ENCODE measurements at places on chromosomes 4 and X.

- no peaks in the 10 kb centered on the region for H3K27me3 ChIP-seq
- no peaks in the 10 kb centered on the region for H3K4me1 ChIP-seq
- H3K4me3 ChIP-seq = no peak overlapping the region
- no peaks in the 10 kb centered on the region for H3K36me3 ChIP-seq
- H3K27ac ChIP-seq = no peak overlapping the region
Observed at GRCh38 chr4:150173982-150174398, 95.7 kb downstream of the DCLK2 start.

DNA sequence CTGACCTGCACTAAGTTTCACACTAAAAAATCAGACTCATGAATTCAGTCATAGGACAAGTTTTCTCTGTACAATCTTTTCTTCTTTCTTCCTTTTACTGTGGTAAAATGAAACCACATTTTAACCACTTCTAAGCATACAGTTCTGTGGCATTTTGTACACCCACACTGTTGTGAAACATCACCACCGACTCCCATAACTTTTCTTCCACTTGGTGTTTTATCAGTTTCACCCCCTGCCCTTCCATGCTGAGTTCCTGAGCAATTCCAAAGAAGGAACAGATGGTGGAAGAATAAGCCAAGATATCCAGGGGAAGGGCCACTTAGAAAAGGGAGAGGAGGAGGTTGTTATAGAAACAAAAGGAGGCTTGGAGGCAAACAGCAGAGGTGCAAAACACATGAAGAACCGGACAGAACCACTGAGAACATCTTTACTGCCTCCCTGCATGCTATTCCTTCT lies 22.6 kb downstream of the SLC25A4 start:
- no peaks in the 10 kb centered on the region for H3K4me1 ChIP-seq
- H3K4me3 ChIP-seq = no peak overlapping the region
- no peak overlapping the region for H3K27ac ChIP-seq
- H3K36me3 ChIP-seq = peaks cover 34% of the 10 kb centered on the region

DNA sequence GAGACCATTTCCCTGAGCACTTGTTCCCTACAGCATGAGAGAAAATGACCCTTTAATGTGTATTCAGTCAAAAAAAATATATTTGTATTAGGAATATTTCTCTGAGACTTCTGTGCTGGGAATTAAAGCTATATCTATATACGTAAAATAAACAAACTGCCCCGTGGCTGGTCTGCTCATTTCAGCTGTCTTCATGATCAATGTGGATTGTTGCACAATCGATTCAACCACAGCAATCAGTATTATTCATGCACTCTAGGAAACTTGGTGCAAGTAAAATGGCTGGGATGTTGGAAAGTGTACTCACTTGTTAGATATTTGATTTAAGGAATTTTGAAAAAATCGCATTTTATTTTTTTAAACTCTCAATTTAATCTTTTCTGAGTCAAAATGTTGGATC lies 307.9 kb upstream of the ZFP42 start:
- H3K27me3 ChIP-seq = no peaks in the 10 kb centered on the region
- DNase-seq = no peak
- no peak overlapping the region for H3K4me3 ChIP-seq
- no peaks in the 10 kb centered on the region for H3K36me3 ChIP-seq
- H3K4me1 ChIP-seq = no peaks in the 10 kb centered on the region
- H3K27ac ChIP-seq = no peak overlapping the region

DNA sequence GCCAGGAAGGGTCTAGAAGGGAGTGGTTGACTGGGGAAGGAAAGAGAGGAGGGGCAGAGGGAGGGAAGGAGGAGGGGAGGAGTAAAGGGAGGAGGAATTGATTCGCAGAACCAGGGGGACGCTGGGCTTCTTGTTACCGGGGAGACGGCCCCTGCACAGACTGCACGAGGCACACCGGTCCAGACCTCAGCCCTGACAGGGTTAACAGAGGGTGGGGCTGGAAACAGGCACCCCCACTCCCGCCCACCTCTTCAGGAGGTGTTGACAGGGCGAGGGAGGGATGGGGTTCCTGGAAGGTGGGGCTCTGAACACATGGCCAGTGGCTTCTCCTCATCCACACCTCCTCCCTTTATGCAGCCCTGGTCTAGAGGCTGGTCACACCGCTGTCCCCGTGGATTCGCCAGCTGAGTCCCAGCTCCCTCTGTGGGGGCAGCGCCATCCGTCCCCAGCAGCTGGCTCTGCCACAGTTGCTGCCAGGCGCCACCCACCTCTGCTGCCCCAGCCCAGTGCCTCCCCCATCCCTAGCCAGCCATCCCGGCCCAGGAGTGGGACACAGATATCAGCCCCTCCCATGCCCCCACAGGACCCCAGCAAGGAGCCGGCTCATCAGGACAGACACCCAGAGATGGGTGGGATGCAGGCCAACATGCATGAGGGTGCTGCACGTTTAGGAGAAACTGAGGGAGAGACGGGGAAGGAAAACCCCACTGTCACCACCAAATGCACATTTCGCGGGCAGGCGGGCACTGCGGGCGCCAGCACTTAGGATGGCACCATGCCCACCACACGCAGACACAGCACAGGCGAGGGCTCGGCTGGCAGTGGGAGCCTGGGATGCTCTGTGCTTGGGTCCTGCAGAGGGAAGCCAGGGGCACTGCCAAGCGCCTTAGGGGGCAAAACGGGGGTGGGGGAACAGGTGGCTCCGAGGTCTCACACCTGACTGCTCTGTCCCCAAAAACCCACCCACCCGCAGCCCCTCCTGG lies 87.6 kb downstream of the ABLIM2 start:
- no peaks in the 10 kb centered on the region for H3K36me3 ChIP-seq
- H3K27ac ChIP-seq = no peak overlapping the region
- H3K4me3 ChIP-seq = no peak overlapping the region

DNA sequence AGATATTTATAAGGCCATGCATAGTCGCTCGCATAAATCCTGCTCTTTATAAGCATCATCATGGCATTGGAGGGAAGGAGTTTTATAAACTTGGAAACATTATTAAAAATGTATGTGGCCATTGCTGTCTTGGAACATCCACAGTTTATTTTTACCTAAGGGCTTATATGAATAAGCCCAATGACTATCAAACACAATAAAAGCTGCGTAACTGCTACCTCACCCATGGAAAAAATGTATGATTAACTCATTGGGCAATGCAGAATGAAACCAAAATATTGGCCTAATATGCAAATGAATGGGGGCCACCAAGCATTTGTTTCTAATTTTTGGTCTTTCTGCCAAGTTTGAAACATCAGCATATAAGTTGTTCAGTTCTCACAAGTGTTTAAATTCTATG lies 19.1 kb downstream of the GEMIN8 start:
- no peak overlapping the region for H3K4me3 ChIP-seq
- H3K27ac ChIP-seq = no peak overlapping the region
- peaks cover 42% of the 10 kb centered on the region for H3K36me3 ChIP-seq
- no peaks in the 10 kb centered on the region for H3K27me3 ChIP-seq
- no peaks in the 10 kb centered on the region for H3K4me1 ChIP-seq

DNA sequence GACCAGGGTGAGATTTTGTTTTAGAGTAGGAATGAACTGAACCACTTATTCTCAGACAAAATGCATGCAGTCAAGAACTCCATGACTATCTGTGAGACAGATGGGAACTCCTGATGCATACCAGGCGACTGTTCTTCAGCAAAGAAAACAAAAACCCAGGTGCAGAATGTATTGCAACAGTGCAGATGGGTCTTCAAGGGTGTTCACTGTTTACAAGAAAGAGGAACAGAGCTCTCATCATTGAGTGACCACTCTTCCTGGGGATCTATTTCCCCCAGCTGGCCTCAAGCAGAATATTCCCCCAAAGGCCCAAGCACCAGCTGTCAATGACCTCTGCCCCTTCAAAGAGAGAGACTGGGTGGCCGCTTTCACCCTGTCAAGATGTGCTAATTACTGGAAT lies 39.7 kb upstream of the BMP3 start:
- H3K27me3 ChIP-seq = no peaks in the 10 kb centered on the region
- no peak for DNase-seq
- no peak overlapping the region for H3K4me3 ChIP-seq
- H3K27ac ChIP-seq = no peak overlapping the region
- H3K4me1 ChIP-seq = no peaks in the 10 kb centered on the region

GRCh38 chr4:119313237-119313636 lies 8.7 kb downstream of the FABP2 start:
- no peaks in the 10 kb centered on the region for H3K4me1 ChIP-seq
- H3K27ac ChIP-seq = no peak overlapping the region
- no peaks in the 10 kb centered on the region for H3K27me3 ChIP-seq
- DNase-seq = no peak
- no peak overlapping the region for H3K4me3 ChIP-seq

DNA sequence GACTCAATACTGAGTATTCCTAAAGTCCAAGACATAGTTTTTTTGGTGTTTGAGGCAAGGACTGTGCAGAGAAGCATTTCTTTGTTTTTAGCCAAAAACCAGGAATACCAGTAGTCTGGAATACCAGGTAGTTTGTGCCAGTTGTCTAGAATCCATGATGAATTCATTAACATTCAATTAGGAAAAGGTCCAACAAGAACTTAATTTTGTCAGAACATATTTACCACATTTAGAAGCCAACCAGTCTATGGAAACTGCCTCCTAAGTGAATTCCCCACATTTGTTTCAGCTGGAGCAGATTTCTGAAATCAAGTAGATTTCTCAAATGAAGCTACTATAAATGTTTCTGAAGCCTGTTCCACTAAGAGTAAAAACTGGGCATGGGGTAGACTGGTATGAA lies 1584.8 kb upstream of the ADGRL3 start:
- H3K4me3 ChIP-seq = no peak overlapping the region
- H3K27me3 ChIP-seq = no peaks in the 10 kb centered on the region
- H3K27ac ChIP-seq = no peak overlapping the region
- DNase-seq = no peak
- H3K36me3 ChIP-seq = no peaks in the 10 kb centered on the region
- H3K4me1 ChIP-seq = no peaks in the 10 kb centered on the region

DNA sequence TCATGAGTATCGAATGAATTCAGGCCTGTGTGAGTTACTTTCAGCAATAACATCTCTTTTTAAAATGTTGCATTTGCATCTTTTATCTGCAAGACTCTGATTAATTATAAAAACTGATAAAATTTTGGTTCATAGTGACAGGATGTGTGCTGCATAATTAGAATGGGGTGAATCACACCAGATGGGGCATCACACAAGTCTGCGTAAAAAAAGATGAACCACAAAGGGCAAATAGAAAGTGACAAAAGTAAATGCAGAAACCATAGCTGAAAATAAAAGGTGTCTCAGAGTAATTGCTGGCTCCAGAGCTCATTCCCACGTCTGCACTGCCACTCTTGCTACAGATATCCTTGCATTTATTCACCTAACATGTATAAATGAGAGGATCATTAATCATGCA lies 131.1 kb downstream of the HS3ST1 start:
- no peaks in the 10 kb centered on the region for H3K27me3 ChIP-seq
- DNase-seq = no peak
- H3K36me3 ChIP-seq = no peaks in the 10 kb centered on the region
- H3K27ac ChIP-seq = no peak overlapping the region
- H3K4me3 ChIP-seq = no peak overlapping the region

DNA sequence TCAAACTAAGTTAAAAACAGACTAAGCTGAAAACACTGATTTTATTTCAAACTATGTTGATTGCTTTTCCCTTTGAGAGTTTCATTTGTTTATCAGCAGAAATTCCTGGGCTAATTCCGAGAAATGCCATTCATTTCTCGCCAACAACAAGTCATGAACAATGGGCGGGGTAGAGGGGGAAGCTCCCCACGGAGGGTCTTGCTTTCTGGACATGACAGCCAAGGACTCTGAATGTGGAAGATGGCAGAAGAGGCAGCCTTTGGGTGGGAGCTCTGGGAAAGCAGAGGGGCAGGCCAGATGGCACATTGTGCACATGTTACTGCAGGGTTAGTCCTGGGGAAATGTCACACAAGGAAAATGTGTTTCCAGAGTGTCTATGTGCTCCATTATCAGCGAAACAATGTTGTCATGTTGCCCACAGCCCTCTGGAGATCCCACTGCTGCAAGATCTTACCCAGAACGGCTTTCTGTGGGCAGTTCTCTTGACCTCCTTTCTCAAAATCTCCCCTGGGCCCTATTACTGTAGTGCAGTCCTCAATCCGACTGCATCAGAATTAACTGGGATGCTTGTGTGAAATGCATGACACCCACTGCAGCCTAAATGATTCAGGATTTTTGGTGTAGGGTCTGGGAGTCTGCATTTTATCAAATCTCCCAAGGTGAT lies 45.0 kb downstream of the CHRDL1 start:
- H3K4me1 ChIP-seq = 0 out of 2 replicates have a peak, but pooled peaks cover 2% of the 10 kb centered on the region
- no peaks in the 10 kb centered on the region for H3K27me3 ChIP-seq
- H3K27ac ChIP-seq = no peak overlapping the region
- no peaks in the 10 kb centered on the region for H3K36me3 ChIP-seq
- H3K4me3 ChIP-seq = no peak overlapping the region
- no peak for DNase-seq

- H3K4me3 ChIP-seq = no peak overlapping the region
- no peaks in the 10 kb centered on the region for H3K4me1 ChIP-seq
- H3K27ac ChIP-seq = no peak overlapping the region
- no peaks in the 10 kb centered on the region for H3K36me3 ChIP-seq
- H3K27me3 ChIP-seq = no peaks in the 10 kb centered on the region
Observed at GRCh38 chr4:187118602-187119120, 395.0 kb upstream of the FAT1 start.

DNA sequence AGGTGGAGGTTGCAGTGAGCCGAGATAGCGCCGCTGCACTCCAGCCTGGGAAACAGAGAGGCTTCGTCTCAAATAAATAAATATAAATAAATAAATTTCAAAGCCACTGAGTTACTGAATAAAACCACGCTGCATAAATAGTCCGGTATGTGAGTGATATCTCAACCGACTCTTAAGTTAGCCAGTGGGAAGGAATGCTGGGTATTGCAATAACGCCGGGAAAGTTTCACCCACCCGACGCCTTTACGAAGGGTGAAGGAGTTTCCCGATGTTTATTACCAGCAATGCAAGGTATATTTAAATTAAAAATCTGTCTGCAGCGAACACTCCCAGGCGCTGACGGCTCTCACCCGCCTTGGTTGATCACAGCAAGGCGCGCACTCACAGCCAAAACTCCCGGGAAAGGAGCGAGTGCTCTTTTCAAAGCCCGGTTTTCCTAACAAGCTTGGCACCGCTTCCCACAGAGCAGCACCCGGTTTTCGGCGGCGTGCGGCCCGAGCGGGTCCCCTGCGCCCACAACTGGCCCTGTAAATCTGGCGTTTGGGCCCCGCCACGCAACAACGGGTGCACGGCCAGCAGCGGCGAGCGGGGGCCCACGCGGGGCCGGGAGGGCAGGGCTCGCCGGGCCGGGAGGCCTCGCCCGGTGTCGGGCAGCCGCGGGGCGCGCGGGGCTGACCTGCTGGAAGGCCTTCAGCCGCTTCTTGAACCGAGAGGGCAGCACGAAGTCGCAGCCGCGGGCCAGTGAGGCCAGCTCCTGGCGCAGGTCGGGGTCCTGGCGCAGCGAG lies 13.7 kb downstream of the PPP2R3B start:
- no peak for DNase-seq
- peaks cover 3% of the 10 kb centered on the region for H3K4me1 ChIP-seq
- H3K36me3 ChIP-seq = no peaks in the 10 kb centered on the region
- peaks cover 8% of the 10 kb centered on the region for H3K27me3 ChIP-seq
- peak overlapping the region; percentile 80 for H3K4me3 ChIP-seq

- peaks cover 17% of the 10 kb centered on the region for H3K36me3 ChIP-seq
- H3K4me3 ChIP-seq = no peak overlapping the region
- peak; percentile 42 for DNase-seq
- peaks cover 6% of the 10 kb centered on the region for H3K4me1 ChIP-seq
Observed at GRCh38 chrX:115952417-115953092, 218.0 kb upstream of the AGTR2 start.

GRCh38 chrX:65933085-65933589 lies 106.7 kb downstream of the VSIG4 start:
- no peaks in the 10 kb centered on the region for H3K27me3 ChIP-seq
- H3K4me3 ChIP-seq = no peak overlapping the region
- DNase-seq = no peak
- no peaks in the 10 kb centered on the region for H3K4me1 ChIP-seq

GRCh38 chr4:139851133-139851532 lies 185.5 kb downstream of the MGST2 start:
- H3K4me1 ChIP-seq = peaks cover 7% of the 10 kb centered on the region
- no peaks in the 10 kb centered on the region for H3K27me3 ChIP-seq
- no peaks in the 10 kb centered on the region for H3K36me3 ChIP-seq
- no peak overlapping the region for H3K4me3 ChIP-seq
- no peak overlapping the region for H3K27ac ChIP-seq
- no peak for DNase-seq
